ENCODE measurements at places on chromosomes 3 and 15.

- DNase-seq: no peak
These were observed 130.4 kb upstream of the ATP10A start for GRCh38 chr15:25993506-25993905.

DNA sequence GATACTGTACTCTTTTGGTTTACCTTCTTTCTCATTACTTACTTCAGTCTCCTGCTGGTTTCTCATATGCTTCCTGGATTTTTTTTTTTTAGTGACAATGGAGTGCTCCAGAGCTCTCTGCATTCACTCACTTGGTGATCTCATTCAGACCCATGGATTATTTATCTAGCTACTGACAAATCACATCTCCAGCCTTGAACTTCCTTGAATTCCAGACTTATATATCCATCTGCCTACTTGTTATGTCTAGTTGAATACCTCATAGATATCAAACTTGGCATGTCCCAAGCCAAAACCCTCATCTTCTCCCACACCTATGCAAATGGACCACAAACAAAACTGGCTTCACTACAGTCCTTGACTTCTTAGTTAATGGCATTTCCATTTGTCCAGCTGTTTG is 234.7 kb upstream of the ZPLD1 start:
- no peak for DNase-seq

DNA sequence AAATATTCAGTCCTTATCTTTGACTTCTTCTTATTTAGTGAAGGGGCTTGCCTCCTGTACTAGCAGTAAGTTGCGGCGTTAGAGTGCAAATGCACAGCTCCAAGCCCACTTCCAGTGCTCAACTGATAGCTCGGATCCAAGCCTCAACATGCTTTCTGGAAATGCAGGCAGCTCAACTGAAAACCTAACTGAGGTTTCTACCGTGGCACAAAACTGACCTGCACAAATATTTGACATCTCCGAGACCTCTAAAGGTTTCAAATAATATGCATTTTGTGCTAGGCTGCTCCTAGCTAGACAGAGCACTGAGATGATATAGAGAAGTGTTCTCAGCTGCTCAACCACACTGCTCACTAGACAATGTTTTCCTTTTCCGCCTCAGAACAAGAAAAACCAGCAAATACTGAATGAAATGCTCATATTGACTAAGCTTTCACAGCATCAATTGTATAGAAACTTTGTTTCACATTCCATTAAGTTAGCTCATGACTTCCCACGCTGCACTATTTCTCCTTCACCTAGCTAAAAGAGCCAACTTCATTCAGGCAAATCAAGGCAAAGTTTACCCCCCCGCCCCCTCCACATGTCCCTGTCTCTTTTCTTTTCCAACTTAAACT is 822 bp downstream of the ZNF385D start:
- DNase-seq: peak; percentile 77

- peak; percentile 63 for DNase-seq
These were observed 116.3 kb downstream of the RPL22L1 start for GRCh38 chr3:170753421-170754310.

DNA sequence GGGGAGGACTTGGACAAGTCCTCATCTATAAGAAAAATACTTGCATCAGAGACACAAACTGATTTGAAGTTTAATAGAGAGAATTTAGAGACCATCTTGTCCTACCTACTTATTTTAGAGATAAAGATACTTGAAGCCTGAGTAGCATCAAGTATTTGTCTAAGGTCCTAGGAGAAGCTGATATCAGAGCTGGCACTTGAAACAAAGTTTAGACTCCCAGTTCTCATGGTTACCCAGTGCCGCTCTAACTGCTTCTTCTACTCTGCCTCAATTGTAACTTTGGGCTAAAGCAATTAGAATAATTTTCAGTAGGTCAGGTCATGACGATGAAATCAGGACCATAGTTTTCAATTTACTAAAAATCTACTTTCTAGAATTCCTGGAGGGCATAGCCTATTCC is 123.9 kb upstream of the CADPS start:
- no peak for DNase-seq

- peak; percentile 84 for DNase-seq
These were observed 11.8 kb downstream of the CYFIP1 start for GRCh38 chr15:22968366-22968765.

DNA sequence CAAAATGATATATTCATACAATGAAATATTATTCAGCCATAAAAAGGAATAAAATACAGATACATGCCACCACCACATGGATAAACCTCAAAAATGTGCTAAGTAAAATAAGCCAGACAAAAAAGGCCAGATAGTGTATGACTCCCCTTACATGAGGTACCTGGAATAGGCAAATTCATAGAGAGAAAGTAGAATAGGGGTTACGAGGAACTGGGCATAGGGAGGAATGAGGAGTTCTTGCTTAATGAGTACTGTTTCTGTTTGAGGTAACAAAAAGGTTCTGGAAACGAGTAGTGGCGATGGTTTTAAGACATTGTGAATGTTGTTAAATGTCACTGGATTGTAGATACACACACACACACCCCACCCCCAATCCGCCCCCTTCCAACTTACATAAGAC is 8.2 kb downstream of the RAF1 start:
- DNase-seq: no peak

DNA sequence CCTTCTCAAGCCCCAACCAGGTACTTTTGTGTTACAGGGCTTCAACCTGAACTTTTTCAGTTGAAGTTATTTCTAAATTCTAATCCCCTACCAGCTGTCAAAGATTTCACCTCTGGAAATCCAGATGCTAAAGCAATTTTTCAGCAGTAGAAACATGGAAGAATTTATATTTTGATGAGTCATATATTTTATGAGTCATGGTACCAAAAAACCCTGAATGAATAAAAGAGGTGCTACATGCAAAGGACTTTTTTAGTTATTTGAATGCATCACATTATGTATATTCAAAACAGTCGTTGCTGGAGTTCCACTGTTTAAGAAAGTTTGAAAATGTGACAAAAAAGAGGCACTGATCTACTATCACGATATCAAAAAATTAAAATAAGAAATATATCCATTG is 96.0 kb upstream of the ZNF385D start:
- DNase-seq: peak; percentile 45

DNA sequence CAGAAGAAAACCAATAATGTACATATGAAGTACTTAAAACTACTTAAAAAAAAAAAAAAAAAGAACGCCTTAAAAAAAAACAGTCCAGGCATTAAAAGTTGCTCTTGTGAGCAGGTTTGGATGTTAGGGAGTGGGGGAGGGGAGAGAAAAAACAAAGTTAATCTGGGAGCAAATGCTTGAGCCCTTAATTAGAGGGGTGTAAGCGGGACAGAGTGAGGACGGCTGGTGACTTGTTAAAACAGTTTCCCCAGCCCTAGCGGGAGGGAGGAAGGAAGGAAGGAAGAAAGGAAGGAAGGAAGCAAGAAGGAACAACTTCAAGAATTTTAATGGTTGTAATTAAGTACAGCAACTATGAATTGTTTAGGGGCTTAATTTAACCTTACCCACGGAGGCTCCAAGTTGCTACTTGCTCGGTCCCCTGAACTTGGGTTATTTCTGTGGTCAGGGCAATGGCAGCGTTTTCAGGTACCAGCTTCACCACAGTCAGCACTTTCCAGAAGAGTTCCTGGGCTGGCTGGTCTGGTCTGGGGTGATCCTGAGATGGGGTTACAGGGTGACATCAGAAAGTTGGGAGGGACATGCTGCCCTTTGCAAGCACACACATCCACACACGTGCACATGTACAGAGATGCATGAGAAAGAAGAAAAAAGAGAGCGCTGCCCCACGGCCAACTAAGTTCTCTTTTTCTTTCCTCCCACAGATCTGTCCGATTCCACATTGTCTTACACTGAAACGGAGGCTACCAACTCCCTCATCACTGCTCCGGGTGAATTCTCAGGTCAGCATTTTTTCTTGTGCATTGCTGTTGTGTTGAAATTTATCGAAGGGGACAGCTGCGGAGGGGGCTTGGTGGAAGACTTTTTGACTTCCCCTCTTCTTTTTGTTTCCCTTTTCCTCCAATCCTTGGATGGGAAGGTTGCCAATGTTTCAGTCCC is 14.0 kb downstream of the SMAD6 start:
- no peak for DNase-seq

DNA sequence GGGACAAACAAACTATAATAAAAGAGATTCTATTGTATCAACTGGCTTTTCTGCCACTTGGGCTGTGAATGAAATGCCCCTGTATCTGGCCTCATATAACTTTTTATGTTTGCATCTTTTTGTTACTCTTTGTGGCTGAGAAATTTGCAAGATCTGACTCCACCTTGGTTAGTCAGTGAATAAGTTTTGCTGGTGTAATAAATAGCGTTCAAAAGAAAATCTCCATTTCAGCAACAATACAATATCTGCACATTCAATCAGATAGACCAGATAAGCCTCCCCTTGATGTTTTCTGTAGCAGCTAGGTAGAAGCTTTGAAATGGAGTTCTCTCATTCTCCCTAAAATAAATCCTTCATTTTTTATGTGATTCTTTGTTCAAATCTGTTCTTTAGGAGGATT is 12.0 kb downstream of the TRAT1 start:
- DNase-seq: no peak

- DNase-seq: no peak
These were observed 8.7 kb upstream of the PKM start for GRCh38 chr15:72239652-72240051.

- DNase-seq: no peak
These were observed 892.3 kb downstream of the CADM2 start for GRCh38 chr3:85851071-85851470.

GRCh38 chr15:90210593-90210992 is 9.5 kb downstream of the SEMA4B start:
- no peak for DNase-seq

DNA sequence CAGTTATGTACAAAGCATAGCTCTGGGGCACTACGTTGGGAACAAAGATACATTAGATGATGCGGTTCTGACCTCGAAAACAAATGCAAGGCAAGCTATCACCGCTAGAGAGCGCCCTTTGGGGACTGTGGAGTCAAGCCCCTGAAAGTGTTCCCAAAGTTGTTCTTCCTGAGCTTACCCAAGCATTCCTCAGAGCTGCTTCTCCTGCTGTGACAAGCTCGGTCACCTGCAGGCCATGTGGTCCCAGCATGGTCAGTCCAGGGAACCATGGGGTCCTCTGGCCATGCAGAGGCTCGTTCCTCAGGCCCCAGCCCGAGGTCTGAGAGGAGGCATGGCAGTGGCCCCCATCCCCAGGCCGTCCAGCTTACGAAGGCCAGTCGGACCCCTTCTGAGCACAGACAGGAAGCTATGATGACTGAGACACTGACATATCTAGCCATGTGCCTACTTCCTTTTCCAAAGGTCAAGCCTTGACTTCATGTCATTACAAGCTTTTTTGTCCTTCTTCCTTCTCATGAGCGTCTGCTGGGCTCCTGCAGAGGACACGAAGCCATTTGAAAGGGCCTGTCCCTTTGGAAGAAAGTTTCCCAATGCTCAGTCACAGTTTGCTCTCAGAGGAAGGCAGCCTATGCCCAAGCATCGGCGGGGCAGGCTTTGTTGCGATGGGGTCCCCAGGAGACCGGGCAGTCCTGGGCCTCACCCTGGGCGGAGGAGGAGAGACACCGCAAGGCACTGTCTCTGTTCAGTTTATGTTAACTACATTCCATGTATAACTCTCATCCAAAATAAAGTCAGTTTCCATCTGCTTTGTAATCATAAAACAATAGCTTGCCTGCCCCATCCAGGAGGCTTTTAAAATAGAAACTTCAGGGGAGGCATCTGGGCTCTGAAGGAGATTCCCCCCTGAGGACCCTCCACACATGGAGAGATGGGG is 79.3 kb downstream of the ATP10A start:
- DNase-seq: peak; percentile 28

GRCh38 chr15:98959640-98960007 is 48.0 kb downstream of the PGPEP1L start:
- DNase-seq: no peak

DNA sequence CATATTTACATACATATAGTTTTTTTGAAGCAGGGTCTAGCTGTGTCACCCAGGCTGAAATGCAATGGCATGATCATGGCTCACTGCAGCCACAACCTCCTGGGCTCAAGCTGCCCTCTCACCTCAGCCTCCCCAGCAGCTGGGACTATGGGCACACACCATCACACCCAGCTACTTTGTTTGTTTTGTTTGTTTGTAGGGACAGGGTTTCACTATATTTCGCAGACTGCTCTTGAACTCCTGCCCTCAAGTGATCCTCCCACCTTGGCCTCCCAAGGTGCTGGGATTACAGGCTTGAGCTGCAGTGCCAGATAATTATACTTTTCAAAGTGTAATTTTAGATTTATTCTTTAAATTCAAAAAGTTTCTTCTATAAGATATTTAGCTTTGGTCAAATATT is 10.2 kb downstream of the GTF2A2 start:
- DNase-seq: no peak

DNA sequence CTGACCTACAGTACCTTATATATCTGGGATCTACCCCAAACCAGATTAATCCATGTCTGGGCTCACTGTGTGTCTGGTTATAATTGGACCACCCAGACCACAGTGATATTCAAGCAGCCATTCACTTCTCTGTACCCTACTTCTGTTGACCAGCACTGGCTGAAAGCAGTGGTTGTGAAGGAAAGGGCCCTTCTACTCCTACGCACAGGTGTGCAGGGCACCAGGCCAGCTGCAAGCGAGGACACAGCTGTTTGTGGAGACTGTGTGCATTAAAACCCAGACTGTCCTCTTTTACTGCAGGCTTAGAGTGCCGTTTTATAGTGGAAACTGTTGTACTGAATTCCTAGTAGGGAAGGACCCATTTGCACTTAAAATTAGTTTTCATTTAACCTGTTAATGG is 29.5 kb downstream of the CTDSPL start:
- DNase-seq: no peak

GRCh38 chr3:130480736-130481135 is 36.2 kb upstream of the COL6A6 start:
- peak; percentile 48 for DNase-seq

DNA sequence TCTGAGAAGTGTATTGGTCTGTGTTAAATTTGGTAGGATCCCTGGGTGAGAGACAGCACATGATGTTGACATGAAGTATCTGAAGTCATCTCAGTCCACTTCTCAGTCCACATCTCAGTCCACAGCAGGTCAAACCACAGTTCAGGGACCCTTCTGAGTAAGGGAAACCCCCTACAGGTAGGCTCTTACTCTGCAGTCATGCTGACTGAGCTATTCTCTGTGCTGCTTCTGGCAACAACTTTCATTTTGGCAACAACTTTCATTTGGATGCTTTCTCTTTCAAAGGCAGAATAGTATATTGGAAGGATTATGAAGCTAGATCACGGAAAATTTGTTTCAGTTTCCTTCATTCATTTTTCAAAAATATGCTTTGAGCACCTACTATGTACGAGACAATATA is 178.2 kb upstream of the GOLIM4 start:
- DNase-seq: no peak

DNA sequence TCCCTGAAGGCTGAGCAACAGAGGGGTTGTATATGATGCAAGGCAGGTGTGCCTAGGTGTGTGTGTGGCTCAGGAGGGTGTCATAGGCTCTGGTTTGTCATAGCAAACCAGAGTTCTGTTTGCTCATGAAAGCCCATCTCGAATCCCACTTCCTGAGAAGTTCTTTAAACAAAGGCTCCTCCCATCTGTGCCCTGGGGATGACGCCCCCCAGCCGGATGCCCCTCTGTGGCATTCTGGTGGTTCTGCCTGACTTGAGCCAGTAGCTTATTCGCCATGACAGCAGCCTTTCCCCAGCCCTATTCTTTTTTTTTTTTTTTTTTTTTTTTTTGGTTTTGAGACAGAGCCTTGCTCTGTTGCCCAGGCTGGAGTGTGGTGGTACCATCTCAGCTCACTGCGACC is 45.4 kb downstream of the PDIA5 start:
- DNase-seq: no peak

- no peak for DNase-seq
These were observed 549.9 kb downstream of the GRM7 start for GRCh38 chr3:7410782-7411181.
